Stimulated activated CD8-positive, alpha-beta memory T cell treated with anti-CD3 and anti-CD28 coated beads, Interleukin-4, amount 100 ng/mL, for 48 hours (primary cell): ENCODE measurements at places on chromosomes 5 and 9.

GRCh38 chr5:176653401-176654385 lies 6.4 kb downstream of the TSPAN17 start:
- DNase-seq = peak; percentile 86

DNA sequence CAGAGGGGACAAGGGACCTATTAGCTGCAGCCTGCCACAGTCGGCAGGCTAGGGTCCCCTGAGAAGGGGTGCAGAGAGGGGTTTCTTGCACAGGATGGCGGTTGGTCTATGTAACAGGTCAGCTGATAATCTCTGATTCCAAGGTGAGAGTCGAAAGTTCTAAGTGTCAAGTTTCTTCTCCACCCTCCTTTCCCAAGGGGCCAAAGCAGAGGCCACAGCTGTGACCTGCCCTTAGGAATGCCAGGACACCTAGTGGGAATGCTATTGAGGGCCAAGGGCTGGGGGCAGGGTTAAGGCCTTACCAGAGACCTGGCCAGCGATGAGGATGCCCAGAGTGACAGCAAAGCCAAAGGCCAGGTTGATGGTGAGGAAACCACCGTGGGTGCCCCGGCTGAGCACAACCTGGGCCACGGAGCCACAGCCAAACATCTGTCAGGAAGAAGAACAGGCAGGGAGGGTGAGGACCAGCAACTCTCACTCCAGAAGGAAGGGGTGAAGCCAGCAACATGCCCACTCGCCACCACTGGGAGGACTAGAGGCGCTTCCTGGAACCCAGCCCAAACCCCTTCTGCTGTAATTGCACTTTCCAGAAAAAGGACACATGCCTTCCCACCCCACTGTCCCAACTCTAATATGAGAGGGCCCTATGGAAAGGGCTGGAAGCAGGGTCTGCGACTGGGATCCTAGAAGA lies 3.8 kb downstream of the AQP3 start:
- DNase-seq = no peak

GRCh38 chr9:107087222-107087621 lies 195.9 kb upstream of the RAD23B start:
- DNase-seq = no peak

GRCh38 chr5:134902071-134902801 lies 2.7 kb upstream of the PCBD2 start:
- DNase-seq = no peak

- no peak for DNase-seq
Measured at GRCh38 chr5:106311230-106311915, 1359.4 kb downstream of the EFNA5 start.

DNA sequence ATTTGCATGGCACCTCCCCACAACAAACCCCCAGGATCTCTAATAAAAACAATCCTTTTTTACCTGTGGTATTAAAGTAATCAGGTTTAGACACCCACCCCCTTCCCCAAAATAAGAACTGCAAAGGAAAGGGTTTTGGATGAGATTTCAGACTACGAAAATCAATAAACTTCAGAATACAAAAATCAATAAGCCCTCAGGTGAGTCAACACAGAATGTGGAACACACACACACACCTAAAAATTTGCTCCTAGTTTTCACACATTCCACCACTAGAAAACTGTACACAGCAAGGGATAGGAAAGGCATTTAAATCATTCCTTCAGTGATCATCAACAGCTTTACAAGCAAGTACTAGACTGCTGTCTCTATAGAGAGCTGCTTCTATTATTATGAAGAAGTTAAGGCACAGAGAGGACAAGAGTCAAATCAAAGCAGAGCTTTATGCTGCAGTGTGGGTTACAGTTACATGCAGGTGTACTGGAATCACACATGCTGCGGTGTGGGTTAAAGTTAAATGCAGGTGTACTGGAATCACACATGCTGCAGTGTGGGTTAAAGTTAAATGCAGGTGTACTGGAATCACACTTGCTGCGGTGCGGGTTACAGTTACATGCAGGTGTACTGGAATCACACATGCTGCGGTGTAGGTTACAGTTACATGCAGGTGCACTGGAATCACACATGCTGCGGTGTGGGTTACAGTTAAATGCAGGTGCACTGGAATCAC lies 36.3 kb downstream of the PFDN1 start:
- no peak for DNase-seq

DNA sequence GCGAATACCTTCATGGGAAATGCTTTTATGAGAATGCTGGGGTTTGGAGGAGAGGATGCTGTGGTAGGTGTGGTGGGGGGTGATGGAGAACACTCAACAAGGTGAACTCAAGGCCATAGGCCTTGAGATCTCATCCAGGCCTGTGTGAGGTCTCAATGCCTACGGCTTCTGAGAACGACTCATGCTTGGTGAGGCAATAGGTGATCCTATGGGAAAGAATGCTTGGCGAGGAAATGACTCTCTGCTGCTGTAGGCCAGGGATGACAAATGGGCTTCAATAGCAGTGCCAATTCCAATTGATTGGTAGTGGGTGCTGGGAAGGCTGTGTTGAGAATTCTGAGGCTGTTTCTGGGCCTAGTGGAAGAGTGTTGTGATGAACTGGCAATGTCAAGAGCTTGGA lies 280.2 kb upstream of the CLINT1 start:
- DNase-seq = no peak

GRCh38 chr9:108867116-108867515 lies 5.0 kb downstream of the ACTL7A start:
- DNase-seq = no peak

GRCh38 chr9:437574-438001 lies 222.9 kb downstream of the DOCK8 start:
- DNase-seq = no peak

DNA sequence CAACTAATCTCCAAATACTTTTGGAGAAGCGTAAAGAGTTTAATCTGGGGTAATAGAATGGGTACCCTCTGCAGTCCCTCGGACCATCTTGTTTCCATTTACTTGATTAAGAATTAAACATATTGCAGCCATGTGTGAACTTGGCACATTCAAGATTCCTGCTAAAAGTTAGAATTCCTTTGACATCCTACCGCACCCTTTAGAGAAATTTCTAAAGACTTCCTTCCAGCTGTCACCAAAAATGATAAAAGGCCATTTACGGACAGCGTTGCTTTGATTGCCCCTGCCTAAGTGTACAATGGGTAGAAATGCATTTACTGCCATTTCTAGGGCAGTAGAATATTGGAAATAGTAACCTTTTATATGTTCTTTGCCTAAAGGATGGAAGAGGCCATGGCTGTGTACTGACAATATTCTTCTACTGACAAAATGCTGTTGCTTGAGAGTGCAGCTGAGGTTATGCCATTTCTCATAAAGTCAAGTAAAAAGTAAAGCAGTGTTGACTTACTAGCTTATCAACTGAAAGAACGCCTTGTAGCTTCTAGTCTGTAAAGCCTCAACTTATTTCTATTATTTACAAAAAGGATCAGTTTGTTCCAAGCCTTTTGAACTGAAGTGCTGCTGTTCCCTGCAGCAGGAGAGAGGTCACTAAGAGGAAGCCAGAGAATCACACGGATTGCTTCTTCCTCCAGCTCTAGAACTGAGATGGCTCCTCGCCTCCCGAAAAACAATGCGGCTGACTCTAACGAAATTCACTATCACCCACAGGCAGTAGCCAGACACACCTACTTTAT lies 139.8 kb upstream of the BASP1 start:
- DNase-seq = no peak

GRCh38 chr9:34501889-34502425 lies 20.8 kb downstream of the ENHO start:
- no peak for DNase-seq

- DNase-seq = no peak
Measured at GRCh38 chr5:159817262-159818029, 98.8 kb upstream of the ADRA1B start.

DNA sequence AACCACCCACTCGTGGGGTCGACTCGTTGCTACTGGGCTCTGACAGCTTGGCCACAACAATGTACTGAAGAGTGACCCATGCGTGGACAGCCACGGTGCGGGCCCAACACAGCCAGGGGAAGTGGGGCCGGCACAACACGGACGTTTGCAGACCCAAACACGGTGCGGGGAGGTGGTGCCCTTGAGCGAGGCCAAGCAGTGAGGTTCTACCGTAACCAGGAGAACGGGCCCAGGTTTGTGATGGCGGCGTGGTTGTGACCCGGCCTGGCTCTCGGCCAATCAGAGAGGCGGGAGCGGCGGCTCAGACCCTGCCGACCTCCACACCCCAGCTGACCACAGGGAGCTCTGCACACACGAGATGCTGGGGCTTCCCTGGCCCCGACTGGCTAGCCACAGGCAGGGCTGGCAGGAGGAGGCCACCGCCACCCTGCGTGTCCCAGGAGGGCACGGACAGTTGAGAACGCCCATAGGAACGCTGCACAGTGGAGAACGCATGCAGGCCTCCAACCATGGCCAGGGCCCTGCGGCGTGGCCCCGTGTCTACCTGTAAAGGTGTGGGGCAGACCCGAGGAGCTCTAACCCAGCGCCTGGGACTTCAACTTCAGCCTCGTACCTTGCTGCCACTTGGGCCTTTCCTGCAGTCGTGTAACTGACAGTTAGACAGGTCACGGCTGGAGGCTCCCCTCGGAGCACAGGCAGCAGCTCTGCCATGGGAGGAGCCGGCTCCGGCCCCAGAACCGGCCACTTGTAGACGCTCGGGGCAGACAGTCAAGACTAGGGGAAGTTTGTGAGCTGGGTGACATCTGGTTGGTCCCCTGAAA lies 13.7 kb downstream of the BRD3 start:
- DNase-seq = no peak

- DNase-seq = no peak
Measured at GRCh38 chr5:164361986-164362385, 856.6 kb downstream of the MAT2B start.

DNA sequence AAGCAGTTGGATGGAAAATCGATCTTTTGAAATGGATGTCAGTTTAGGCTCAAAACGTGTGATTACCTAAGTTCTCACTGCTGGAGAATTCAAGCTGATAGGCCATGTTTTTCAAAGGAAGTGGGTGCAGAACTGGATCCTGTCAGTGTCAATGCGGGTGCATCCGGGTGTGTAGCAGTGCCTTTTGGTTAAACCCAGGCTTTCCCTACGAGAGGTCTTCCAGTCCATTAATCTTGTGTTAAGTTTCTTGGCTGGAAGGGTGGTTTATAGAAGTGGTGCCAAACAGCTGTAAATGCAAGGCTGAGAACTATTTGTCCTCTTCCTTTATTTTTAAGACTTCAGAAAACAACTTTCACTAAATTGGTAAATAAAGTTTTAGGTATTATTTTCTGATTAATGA lies 71.9 kb downstream of the DAPK1 start:
- DNase-seq = no peak
